ENCODE measurements at places on chromosomes 13 and 19.

- no peak for DNase-seq
Observed at GRCh38 chr13:31072041-31072440, 89.7 kb downstream of the HSPH1 start.

- DNase-seq: no peak
Observed at GRCh38 chr19:42051166-42052115, 18.6 kb downstream of the GRIK5 start.

DNA sequence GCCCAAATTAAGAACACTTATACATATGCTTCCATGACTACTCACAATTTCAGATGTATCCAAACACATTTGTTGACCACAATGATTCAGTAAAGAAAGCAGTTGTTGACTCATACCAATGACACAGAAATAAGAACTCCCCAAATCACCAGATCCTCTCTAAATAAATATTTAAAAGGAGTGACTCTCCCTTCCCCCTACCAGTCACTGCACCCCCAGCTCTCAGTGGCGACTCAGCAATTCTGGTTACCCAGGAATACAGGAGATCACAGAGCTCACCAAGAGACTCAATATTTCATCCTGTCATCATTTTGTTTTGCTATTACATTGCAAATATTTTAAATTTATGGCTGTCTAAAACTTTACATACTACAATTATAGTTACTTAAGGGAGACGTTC lies 131.5 kb downstream of the RGCC start:
- no peak for DNase-seq

DNA sequence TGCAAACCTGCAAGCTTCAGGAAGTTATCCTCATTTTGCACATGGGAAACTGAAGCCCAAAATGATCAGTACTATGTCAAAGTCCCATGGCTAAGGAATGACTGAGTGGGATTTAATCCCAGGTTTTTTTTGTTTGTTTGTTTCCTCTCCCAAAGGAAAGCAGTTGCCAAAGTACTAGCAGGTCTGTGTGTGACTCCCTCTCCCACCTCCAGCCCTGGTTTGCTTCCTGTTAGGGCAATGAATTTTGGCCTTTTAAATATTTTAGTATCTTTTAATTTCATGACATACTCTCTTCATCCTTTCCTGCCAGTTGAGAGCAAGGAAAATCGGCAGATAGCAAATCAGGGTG lies 134.1 kb upstream of the RNF113B start:
- DNase-seq: no peak

DNA sequence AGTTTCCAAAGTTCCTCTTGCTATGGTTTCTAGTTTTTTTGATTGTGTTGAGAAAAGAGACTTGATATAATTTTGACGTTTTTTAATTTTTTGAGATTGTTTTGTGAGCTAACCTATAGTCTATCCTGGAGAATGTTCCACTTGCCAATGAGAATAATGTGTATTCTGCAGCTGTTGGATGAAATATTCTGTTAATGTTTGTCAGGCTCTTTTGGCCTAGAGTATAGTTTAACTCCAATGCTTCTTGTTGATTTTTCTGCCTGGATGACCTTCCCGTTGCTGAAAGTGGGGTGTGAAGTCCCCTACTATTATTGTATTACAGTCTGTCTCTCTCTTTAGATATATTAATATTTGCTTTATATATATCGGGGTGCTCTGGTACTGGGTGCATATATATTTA lies 40.0 kb downstream of the RASA3 start:
- no peak for DNase-seq

- no peak for DNase-seq
Observed at GRCh38 chr13:111663505-111663904, 343.1 kb downstream of the TEX29 start.

- DNase-seq: no peak
Observed at GRCh38 chr13:44822291-44822690, 167.0 kb downstream of the NUFIP1 start.

GRCh38 chr13:40254394-40254793 lies 412.0 kb downstream of the FOXO1 start:
- DNase-seq: no peak

DNA sequence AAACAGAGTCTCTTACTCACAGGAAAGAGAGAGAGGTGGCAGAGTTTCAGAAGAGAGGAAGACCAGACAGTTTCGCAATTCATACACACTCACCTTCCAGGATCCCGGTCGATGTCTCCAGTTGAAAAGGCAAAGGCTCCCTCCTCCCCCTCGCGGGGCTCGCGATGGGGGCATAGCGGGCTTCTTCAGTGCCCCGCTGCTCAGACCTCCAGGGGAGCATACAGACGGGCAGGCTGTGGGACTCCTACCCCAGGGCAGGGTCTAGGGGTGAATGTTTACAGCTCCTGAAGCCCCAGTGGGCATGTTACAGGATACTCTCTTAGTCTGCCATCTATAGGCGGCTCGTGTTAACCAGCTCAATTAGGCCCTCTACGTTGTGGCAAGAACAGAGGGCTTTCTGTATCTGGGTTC lies 139.2 kb downstream of the SLITRK5 start:
- no peak for DNase-seq

All from activated naive CD8-positive, alpha-beta T cell treated with anti-CD3 and anti-CD28 coated beads, Interleukin-2, amount 10 ng/mL, durations not matched to agents 7 days and 5 days (primary cell).